ENCODE measurements at places on chromosomes 1 and 21.

GRCh38 chr1:167676916-167677848 is 44.6 kb upstream of the MPZL1 start:
- no peak for DNase-seq

- DNase-seq: no peak
Observed at GRCh38 chr1:235675152-235675890, 25.7 kb upstream of the GNG4 start.

- DNase-seq: peak; percentile 39
Observed at GRCh38 chr1:119713039-119713748, 1.5 kb downstream of the PHGDH start.

GRCh38 chr1:40140211-40140973 is 20.8 kb upstream of the RLF start:
- no peak for DNase-seq

DNA sequence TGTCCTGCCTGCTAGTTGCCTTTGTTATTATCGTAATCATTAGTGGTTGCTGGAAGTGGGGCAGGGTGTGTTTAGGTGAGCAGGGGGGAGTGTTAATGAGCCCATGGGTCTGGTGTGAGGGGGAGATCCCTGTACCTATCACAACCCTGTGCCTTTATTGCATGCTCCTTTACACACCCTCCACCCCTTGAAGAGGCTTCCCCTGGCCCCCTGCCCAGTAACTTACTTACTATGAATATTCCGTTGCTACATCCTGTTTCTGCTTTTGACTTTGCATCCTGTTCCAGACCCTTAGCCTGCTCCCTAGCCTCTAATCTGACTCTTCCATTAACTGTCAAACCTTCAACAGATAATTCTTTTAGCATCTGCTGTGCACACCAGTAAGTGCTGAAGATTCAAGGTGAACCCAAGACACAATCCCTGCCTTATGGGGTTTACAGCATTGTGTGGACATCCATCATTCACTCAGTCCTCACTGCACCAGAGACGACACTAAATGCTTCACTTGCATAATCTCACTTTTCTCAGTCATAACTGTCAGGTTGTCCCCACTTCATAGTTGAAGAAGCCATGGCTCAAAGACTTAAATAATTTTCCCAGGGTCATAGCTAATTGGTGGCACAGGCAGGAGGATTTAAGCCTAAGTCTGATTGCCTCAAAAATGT is 47.9 kb downstream of the CDC7 start:
- no peak for DNase-seq

- peak; percentile 71 for DNase-seq
Observed at GRCh38 chr1:184664042-184664660, 90.5 kb downstream of the EDEM3 start.

GRCh38 chr1:247273013-247273412 is 17.1 kb downstream of the VN1R5 start:
- no peak for DNase-seq

DNA sequence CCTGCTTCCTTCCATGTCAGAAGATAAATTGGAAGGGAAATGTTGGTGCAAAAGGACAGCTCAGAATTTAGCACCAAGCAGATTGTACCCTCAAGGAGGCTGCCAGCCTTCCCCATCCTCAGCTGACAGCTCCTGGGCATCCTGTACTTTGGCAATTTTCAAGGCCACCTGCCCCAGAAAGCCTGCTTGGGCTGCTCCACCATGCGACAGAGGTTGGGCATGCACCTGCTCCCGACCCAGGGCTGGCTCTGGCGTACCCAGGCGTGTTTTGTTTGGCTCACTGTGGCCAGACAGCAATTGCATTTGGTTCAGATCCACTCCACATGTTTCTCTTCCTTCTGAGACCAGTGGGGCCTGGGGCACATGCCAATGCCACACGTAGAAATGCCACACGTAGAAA is 547.8 kb downstream of the NPHP4 start:
- no peak for DNase-seq

- DNase-seq: no peak
Observed at GRCh38 chr1:97123717-97124431, 402.3 kb downstream of the PTBP2 start.

DNA sequence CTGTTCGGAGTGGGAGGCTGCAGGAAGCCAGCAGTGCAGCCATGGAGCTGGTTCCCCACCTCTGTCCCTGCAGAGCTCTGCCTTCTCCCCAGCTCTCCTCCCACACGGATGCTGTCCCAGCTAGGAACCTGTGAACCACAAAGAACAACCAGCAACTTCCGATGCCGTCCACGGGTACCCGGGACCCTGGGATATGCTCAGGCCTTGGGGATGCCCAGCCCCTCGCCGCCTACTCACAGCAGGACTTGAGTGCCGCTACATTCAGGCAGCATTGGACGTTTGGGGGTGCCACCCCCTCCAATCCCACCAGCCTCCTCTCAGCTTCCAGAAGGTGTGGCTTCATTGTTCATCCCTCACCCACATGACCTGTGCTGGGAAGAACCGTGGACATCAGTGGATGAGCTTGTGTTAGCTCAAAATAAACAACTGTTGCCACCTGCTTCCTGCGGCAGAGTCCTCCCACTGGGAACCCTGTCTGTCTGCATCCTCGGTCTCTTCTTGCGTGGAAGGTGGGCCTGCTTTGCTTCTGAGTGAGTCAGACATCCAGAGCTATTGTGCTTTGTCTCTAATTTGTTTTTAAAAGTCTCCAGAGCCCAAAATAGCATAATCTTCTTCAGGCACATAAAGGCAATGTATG is 20.1 kb upstream of the AJAP1 start:
- no peak for DNase-seq

DNA sequence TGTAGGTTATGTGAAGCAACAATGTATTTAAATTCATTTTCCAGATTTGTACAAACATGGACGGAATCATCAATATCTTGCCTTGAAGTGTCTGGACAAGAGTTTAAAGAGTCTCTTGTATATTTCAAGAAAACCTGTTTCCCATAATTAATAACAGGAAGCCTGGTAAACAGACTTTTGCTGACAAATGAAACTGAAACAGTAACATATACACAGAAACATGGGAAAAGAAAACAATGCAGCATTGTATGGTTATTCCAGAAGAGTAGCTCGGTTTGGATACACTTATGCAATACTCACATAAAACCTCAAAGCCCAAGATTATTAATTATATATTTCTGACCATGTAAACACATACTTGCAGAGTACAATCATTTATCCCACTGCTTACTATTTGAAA is 265.5 kb downstream of the PTPRC start:
- DNase-seq: no peak

- peak; percentile 34 for DNase-seq
Observed at GRCh38 chr21:45432575-45433255, 27.8 kb downstream of the COL18A1 start.

DNA sequence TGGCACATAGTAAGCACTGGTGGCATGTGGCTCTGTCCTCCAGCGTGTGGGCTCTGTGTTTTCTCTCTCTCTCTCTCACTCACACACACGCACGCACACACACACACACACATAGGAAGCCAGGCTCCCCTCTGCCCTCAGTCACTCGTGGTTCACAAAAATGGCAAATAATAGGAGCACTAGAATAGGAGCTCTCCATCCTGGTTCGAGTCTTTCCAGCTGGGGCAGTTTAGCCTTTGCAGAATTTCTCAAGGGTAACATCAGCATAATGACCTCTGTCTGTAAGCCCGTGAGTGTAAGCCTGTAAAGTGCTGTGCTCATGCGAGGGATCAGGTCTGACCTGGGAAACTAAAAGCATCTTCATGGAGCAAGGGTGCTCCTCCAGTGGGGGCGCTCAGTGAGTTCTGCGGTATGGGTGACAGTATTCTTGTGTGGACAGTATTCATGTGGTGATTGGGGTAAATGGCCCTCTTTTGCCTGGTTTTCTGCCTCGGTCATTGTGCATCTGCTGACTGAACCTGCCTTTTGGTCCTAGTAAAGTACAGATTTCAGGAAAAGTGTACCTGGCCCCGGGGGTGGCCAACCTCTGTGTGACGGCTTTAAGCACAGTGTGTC is 842 bp upstream of the ZC3H12A start:
- peak; percentile 58 for DNase-seq

GRCh38 chr1:231940701-231941100 is 314.1 kb downstream of the DISC1 start:
- no peak for DNase-seq

GRCh38 chr1:47436979-47437446 is 831 bp upstream of the FOXD2 start:
- DNase-seq: peak; percentile 61

DNA sequence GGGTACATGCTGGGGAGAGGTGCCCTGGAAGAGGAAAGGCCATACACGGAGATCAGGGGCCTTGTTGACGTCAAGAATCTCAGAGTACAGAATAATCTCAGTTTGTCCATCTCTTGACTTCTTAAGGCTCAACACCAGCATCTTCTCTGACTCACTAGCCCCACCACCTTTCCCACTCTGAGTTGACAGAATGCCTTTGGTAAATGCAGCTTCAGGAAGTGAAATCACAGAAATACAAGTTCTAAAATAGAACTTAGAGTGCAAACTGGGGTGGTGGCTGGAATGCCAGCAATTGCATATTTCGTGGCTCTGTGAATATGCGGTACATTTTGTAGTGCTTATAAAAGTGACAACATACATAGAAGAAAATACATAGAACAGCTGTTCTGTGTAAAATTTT is 1.6 kb downstream of the COG2 start:
- no peak for DNase-seq

GRCh38 chr1:215056584-215056983 is 26.0 kb upstream of the KCNK2 start:
- DNase-seq: peak; percentile 41

- DNase-seq: no peak
Observed at GRCh38 chr1:62077821-62078220, 116.8 kb upstream of the L1TD1 start.

DNA sequence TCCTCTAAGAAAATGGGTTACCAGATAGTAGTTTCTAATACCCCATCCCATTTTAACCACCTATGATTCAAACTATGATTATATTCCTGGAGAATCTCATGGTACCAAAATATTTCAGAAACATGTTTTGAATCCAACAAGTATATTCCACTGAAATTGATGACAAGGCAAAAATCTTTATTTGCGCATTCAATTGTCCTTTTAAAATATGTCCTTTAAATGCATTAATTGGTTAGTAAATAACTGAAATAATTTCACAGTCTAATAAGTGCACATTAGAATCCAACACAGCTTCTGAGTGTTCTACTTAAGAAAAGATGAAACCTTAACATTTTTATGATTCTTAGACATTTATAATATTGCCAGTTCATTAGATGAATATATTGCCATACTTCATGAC is 356.6 kb downstream of the SETD4 start:
- DNase-seq: no peak

DNA sequence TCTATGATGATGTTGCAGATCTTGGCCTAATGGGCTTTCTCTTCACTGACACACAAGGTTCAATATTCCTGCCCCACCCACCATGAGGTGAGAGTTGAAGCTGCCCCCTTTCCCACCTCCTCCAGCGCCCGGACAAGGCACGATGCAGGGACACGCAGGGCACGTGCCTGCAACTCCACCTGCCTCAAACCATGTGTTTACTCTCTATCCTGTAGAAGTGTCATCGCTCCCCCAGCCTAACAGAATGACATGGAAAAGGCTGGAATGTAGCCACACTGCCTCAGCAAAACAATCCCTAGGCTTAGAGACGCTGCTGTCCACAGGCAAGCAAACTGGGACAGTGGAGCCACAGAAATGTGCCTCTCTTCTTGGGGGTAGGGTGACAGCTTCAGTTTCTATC is 92.9 kb upstream of the SOD1 start:
- no peak for DNase-seq

GRCh38 chr1:33334081-33334552 is 13.2 kb upstream of the A3GALT2 start:
- no peak for DNase-seq

DNA sequence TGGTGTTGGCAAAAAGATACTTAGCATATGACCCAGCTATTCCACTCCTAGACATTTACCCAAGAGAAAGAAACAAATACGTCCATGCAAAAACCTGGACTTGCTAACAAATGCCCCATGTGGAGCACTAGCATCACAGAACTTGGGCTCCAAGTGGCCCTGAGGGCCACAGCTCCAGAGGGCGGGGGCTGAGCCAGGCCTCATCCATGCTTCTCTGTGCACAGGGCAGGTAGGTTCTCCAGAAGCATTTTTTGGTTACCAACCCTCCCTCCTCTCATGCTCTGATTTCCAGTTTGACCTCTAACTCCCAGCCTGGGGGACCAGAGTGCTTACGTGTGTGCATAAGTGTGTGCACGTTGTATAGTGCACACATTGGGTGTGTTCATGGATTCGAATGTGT is 2.0 kb downstream of the KRTAP12-2 start:
- no peak for DNase-seq

GRCh38 chr1:78277253-78277652 is 213.5 kb upstream of the PTGFR start:
- peak; percentile 76 for DNase-seq

GRCh38 chr1:151693057-151693651 is 23.4 kb downstream of the CELF3 start:
- DNase-seq: no peak

GRCh38 chr1:65425697-65426096 is 5.2 kb downstream of the LEPR start:
- peak; percentile 83 for DNase-seq

- DNase-seq: no peak
Observed at GRCh38 chr1:161910604-161911003, 113.1 kb downstream of the OLFML2B start.

DNA sequence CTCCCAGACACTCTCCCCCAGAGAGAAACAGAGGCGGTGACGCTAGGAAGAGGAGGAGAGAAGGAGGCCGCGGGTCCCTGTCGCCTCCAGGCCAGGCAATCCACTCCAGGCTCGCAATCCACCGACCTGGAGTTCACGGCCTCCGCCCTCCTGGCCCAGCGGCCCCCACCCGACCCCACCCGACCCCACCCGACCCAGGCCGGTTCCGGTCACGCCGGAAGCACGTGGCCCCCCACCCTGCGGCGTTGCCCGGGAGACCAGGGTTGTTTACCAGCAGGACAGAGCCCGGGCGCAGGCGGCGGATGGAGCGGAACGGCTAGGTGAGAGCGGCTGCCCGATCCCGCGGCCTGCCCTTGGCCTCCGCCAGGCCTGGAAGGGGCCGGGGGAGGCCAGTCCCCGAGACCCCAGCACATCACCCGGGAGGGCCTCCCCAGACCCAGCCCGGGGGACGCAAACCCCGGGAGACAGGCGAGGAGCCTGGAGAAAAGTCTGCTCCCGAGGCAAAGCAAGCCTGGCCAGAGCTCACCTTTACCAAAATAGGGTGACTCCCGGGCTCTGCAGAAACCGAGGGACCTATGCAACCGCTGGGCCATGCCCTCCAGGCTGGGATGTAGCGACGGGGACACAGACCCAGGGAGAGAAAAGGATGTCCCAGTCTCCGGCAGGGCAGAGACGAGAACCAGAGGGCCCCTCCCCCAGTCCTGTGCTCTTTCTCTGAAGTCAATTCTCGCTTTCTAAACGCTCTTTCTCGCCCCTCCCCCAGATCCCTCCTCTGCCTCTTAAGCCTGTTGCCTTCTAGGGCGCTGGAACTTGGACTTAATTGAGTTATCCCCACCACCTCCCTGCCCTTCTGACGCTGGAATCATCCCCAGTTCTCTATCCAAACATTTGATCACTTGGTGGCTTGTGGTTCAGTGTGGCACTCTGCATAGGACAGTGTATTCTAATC is at the start of the genes PLA2G2C and UBXN10:
Gene PLA2G2C, minus strand, starts transcription at position 685 of the 949 bp plus-strand sequence. CDS start 9,155 bp downstream, outside the sequence.
Gene UBXN10, plus strand, starts transcription at position 263 of the 949 bp plus-strand sequence. CDS start 4,466 bp downstream, outside the sequence.
- peak; percentile 39 for DNase-seq

All from Daoy (cell line).